MCF 10A (cell line): ENCODE measurements at places on chromosomes 12 and 14.

DNA sequence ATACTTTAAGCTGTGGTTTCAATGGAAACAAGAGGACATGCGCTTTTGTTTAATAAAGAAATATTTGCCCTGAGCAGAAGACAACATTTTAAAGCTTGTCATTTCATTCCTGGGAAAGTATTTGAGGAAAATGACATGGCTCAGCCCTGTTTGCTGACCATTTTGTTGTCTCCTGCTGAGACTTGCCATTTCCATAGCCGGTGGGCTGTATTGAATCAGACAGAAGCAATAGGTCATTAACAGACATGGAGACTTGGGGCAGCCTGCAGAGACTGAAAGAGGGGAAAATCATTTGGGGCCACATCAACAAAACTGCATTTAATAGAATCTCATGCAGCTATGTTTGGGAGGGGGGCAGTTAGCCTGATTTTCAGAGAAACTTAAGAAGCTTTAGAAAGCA is 443.0 kb downstream of the NPAS3 start:
- no peaks in the 10 kb centered on the region for H3K27me3 ChIP-seq
- H3K4me3 ChIP-seq, result no peak overlapping the region
- DNase-seq, result no peak
- peaks cover 6% of the 10 kb centered on the region for H3K4me1 ChIP-seq

DNA sequence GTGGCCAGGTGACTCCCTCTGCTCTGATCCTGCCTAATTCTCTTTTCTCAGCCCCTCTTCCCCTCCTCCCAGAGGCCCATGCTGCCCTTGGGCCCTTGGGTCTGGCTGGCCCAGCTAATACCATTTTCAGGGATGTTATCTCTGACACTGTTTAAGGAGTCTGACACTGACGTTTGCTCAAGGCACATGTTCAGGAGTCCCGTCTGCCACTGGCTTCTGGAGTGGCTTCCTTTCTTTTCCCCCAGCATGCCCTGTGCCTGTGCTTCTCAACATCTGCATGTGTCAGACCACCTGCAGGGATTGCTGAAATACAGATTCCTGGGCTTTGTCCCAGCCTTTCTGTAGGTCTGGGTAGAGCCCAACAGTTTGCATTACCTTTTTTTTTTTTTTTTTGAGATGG is 128.9 kb downstream of the BCL11B start:
- H3K4me3 ChIP-seq, result no peak overlapping the region
- no peaks in the 10 kb centered on the region for H3K36me3 ChIP-seq
- H3K27me3 ChIP-seq, result peaks cover under 1% of the 10 kb centered on the region
- no peak overlapping the region for H3K27ac ChIP-seq
- no peak for DNase-seq
- H3K4me1 ChIP-seq, result no peaks in the 10 kb centered on the region

- DNase-seq, result no peak
- H3K36me3 ChIP-seq, result no peaks in the 10 kb centered on the region
- peak overlapping the region; percentile 94 for H3K4me3 ChIP-seq
- H3K27me3 ChIP-seq, result no peaks in the 10 kb centered on the region
These were observed 484 bp upstream of the PRKCH start for GRCh38 chr14:61320806-61321384.

DNA sequence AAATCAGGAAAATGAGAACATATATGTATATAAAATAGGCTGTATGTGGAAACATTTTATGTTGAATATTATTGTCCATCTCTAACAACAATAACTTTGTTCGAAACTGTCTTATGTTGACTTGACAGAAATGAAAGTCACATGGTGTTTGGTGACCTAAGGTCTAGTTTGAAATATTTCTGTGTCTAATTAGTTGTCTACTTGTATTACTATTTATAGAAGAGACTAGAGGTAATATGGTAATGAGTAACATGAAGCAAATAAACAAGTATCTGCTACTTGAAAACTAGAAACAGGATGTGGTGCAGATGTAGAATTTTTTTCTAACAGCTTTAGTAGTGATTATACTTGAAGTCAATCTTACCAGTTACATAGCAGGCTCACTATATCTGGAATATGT is 3.9 kb downstream of the GPHN start:
- H3K4me1 ChIP-seq, result peaks cover 30% of the 10 kb centered on the region
- no peak for DNase-seq
- no peak overlapping the region for H3K27ac ChIP-seq
- H3K27me3 ChIP-seq, result no peaks in the 10 kb centered on the region
- no peak overlapping the region for H3K4me3 ChIP-seq
- H3K36me3 ChIP-seq, result no peaks in the 10 kb centered on the region

DNA sequence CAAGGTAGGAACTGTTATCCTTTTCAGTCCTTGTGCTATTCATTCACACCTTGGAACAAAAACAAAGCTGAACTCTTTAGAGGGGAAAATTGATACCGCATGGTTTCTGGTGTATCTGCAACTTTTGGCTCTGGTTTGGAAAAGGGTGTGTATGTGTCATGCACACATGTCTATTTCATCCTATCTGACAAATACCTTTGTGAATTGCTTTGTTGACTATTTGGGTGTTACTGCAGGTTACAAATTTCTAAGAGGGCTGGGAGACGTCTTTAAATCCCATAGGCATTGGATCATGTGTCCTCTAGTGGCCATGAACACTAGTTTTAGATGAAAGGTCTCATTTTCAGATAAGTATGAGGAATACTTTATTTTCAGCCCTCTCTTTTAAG is 59.9 kb upstream of the IFNG-AS1 start:
- peaks cover 10% of the 10 kb centered on the region for H3K4me1 ChIP-seq
- no peak overlapping the region for H3K4me3 ChIP-seq
- H3K36me3 ChIP-seq, result no peaks in the 10 kb centered on the region
- H3K27me3 ChIP-seq, result no peaks in the 10 kb centered on the region

DNA sequence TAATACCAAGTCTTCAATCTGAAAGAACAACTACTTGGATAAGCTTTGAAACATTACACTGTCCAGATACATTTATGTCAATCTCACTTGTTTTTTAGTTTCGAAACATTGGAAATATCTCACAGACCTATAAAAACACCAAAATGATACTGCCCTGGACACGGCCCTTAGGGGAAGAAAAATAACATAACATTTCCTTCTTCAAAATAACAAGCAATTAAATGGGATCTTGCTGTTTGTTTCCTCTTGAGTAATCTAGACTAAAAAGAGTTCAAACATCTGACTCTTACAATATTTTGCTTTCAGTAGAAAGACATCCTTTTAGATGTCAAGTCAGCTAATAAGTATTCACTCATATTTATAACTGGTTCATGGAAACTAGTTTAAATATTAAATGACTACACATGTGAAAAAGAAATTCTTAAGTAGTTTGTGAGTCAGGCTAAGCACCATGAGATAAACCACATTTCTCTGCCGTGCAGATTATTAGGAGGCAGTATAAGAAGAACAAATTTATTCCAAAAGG is 87.5 kb downstream of the EPS8 start:
- peak overlapping the region; percentile 47 for H3K4me3 ChIP-seq
- peak; percentile 60 for DNase-seq
- H3K27me3 ChIP-seq, result no peaks in the 10 kb centered on the region
- H3K36me3 ChIP-seq, result no peaks in the 10 kb centered on the region

- DNase-seq, result peak; percentile 47
- no peak overlapping the region for H3K27ac ChIP-seq
- no peaks in the 10 kb centered on the region for H3K27me3 ChIP-seq
- H3K4me1 ChIP-seq, result no peaks in the 10 kb centered on the region
These were observed 39.6 kb upstream of the CCDC198 start for GRCh38 chr14:57533214-57533613.

GRCh38 chr14:93970965-93971634 is 5.3 kb downstream of the ASB2 start:
- no peaks in the 10 kb centered on the region for H3K36me3 ChIP-seq
- DNase-seq, result no peak
- H3K27me3 ChIP-seq, result peaks cover 10% of the 10 kb centered on the region
- H3K27ac ChIP-seq, result no peak overlapping the region
- H3K4me1 ChIP-seq, result peaks cover under 1% of the 10 kb centered on the region
- H3K4me3 ChIP-seq, result no peak overlapping the region

GRCh38 chr12:22935501-22935900 is 310.5 kb downstream of the ETNK1 start:
- no peaks in the 10 kb centered on the region for H3K27me3 ChIP-seq
- H3K4me3 ChIP-seq, result peak overlapping the region; percentile 57
- peak; percentile 84 for DNase-seq

GRCh38 chr12:8970432-8970831 is 18.9 kb upstream of the KLRG1 start:
- H3K4me3 ChIP-seq, result no peak overlapping the region
- no peak for DNase-seq
- no peaks in the 10 kb centered on the region for H3K4me1 ChIP-seq
- no peak overlapping the region for H3K27ac ChIP-seq

GRCh38 chr14:71006200-71006563 is 98.9 kb downstream of the PCNX1 start:
- no peaks in the 10 kb centered on the region for H3K27me3 ChIP-seq
- peaks cover 6% of the 10 kb centered on the region for H3K4me1 ChIP-seq
- H3K27ac ChIP-seq, result no peak overlapping the region
